ENCODE measurements at places on chromosomes 3 and 15.
A peak's percentile ranks its signal among the peaks of the same experiment; 100 is the strongest.

DNA sequence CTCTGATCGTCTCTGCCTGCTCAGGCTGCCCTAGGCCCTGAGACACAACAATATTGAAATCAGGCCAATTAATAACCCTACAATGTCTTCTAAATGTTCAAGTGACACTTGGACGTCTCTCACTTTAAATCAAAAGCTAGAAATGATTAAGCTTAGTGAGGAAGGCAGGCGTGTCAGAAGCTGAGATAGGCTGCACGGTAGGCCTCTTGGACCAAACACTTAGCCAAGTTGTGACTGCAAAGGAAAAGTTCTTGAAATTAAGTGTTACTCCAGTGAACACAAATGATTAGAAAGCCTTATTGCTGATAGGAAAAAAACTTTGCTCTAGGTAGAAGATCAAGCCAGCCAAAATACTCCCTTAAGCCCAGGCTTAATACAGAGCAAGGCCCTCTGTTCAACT lies 2.2 kb downstream of the HPS3 start:
- H3K36me3 ChIP-seq: peaks cover 9% of the 10 kb centered on the region
- no peak overlapping the region for H3K4me3 ChIP-seq
- DNase-seq: no peak
- no peaks in the 10 kb centered on the region for H3K4me1 ChIP-seq

GRCh38 chr3:103976931-103977339 lies 1389.8 kb upstream of the ALCAM start:
- H3K27ac ChIP-seq: no peak overlapping the region
- no peaks in the 10 kb centered on the region for H3K27me3 ChIP-seq
- DNase-seq: no peak

DNA sequence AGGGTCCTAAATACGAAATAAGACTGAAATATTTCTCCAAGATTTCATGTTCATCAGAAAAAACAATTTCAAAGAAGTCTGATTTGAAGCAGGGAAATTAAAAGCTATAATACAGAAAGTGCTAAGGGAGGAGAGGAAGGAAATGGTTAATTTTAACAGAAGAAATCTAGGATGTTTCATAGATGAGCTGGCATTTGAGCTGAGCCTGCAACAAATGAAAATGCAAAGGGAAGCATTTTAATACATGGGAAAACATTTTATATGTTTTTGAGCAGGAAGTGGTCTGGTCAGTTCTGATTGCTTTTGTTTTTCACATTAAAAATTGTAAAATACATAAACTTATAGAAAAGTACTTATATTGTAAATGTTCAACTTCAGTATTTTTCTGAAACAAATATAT lies 17.2 kb upstream of the RAP2B start:
- H3K4me1 ChIP-seq: no peaks in the 10 kb centered on the region
- no peak overlapping the region for H3K4me3 ChIP-seq
- H3K27me3 ChIP-seq: no peaks in the 10 kb centered on the region

DNA sequence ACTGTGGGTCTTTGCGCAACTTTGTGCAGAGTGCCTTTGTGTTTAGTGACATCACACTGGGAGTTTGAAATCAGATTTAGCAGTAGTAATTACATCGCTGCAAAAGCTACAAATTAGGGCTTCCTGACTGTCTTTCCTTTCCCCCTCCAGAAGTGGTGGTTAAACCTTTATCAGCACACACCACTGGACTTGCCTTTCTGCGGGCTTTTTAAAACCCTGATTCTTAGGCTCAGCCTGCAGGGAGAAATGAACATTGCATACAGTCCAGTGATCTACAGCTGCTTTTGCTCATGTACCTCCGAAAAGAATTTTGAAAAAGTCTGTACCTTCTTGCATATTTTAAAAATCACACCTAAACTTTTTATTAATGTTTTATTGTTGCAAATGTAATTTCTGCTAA lies 219.7 kb upstream of the NAALADL2 start:
- DNase-seq: no peak
- peaks cover 4% of the 10 kb centered on the region for H3K4me1 ChIP-seq
- no peaks in the 10 kb centered on the region for H3K36me3 ChIP-seq
- H3K4me3 ChIP-seq: no peak overlapping the region

- H3K27ac ChIP-seq: no peak overlapping the region
- no peak for DNase-seq
- no peaks in the 10 kb centered on the region for H3K27me3 ChIP-seq
Measured at GRCh38 chr3:133999891-134000685, 29.6 kb downstream of the SLCO2A1 start.

- H3K36me3 ChIP-seq: no peaks in the 10 kb centered on the region
- DNase-seq: no peak
- no peaks in the 10 kb centered on the region for H3K27me3 ChIP-seq
- no peak overlapping the region for H3K27ac ChIP-seq
- no peak overlapping the region for H3K4me3 ChIP-seq
Measured at GRCh38 chr3:168081856-168082255, 13.9 kb downstream of the GOLIM4 start.

- H3K27ac ChIP-seq: no peak overlapping the region
- H3K36me3 ChIP-seq: peaks cover 25% of the 10 kb centered on the region
- no peak overlapping the region for H3K4me3 ChIP-seq
- H3K27me3 ChIP-seq: no peaks in the 10 kb centered on the region
Measured at GRCh38 chr3:41216993-41217392, 17.7 kb downstream of the CTNNB1 start.

DNA sequence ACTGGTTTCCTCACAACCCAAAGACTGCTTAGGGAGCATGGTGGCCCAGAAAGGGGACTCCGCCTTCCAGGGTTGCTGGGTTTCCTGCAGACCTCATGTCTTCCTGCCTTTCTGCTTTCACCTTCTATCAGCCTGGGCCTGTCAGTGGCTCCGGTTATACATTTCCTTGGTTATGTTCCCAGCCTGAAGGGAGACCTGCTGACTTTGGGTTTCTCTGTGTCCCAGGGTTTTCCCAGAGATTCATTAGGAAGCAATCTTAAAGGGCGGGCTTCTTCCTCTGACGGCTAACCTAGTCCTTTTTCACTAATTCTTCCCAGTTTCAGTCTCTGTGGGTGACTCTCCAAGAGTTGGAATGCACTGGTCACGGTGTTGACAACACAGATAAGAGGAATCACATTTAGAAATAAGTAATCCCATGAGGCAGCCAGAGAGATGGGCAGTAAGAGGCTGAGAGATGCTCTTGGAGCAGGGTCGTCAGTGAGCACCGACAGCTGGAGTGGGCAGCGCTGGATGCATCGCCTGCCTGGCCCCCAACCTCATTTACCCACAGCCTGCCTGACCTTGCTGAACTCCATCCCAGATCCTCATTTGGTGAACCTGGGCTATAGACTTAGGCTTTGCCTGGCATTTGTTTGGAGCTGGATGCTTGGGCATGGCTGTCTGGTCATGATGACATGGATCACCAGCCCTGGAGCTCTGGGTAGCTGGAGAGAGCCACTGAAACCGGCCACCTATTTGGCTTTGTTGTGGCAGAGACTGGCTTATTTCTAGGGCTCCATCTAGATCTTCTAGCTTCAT lies 10.0 kb upstream of the EHD4 start:
- H3K27me3 ChIP-seq: no peaks in the 10 kb centered on the region
- no peaks in the 10 kb centered on the region for H3K4me1 ChIP-seq
- no peaks in the 10 kb centered on the region for H3K36me3 ChIP-seq
- H3K4me3 ChIP-seq: no peak overlapping the region
- no peak overlapping the region for H3K27ac ChIP-seq
- no peak for DNase-seq

DNA sequence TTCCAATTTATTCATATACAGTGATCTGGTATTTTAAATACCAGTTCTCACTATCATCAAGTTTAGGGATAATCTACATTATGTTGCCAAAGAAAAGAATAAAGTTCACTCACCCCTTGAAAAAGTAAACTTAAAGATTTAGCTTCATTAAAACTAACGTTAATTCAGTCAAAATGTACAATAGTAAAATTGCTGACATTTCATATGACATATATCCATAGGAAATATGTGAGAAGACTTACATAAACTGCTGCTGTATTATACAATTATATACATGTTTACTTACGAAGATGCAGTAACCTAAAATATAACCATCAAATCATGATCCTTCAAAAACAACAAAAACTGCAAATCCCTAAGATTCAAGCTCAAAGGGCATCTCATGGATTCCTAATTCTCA lies 44.0 kb downstream of the ATR start:
- no peaks in the 10 kb centered on the region for H3K4me1 ChIP-seq
- no peak for DNase-seq
- no peaks in the 10 kb centered on the region for H3K27me3 ChIP-seq
- H3K36me3 ChIP-seq: peaks cover 66% of the 10 kb centered on the region

DNA sequence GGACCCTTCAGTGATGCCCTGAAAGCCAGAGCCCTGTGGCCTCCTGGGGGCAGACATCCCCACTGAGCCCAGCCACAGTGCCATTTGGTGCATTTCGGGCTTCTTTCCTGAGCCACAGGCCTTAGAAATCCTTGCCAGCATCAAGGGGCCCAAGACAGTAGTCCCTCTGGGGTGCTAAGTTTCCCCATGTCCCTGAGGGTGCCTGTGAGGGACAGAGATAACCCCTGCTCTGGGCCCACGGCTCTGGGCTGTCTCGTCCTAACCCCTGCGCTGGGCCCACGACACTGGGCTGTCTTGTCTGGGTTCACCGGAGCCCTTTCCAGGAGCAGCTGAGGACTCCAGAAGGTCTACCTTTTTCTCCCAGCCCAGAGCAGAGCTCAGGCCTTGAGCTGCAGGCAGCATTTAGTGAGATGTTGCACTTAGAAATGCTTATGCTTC lies 45.1 kb upstream of the FGD5 start:
- no peak overlapping the region for H3K4me3 ChIP-seq
- peaks cover 2% of the 10 kb centered on the region for H3K4me1 ChIP-seq
- DNase-seq: no peak
- no peaks in the 10 kb centered on the region for H3K27me3 ChIP-seq

GRCh38 chr15:100718075-100718980 lies 115.9 kb downstream of the ASB7 start:
- H3K27me3 ChIP-seq: no peaks in the 10 kb centered on the region
- no peak overlapping the region for H3K27ac ChIP-seq
- H3K4me1 ChIP-seq: no peaks in the 10 kb centered on the region
- no peak overlapping the region for H3K4me3 ChIP-seq

DNA sequence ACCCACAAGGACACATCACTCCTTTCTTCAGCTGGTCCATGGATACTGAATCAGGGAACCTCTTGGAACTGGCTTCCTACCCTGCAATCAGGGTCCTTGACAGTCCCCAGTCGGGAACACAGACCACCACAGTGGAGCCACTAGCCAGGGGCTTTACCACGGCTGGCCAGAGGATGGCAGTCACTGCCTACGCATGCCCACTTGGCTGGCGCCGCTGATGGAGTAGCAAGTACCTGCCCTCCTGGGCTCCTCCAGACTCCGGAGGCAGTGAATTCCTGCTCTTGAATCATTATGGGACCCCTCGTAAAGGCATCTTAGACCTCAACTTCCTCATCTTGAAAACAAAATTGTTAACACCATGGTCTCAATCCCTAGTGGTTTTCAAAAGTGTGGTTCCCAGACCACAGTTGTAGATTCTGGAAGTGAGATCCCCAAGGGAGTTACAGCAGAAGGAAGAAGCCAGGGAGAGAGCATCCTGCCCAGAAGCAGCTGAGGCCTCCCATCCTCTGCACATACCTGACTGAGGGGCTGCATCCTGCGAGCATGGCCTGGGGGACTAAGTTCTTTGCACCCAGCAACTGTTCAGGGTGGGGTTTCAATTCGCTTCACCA lies 9.1 kb upstream of the SKIC8 start:
- H3K4me1 ChIP-seq: peaks cover 14% of the 10 kb centered on the region
- H3K36me3 ChIP-seq: no peaks in the 10 kb centered on the region
- H3K4me3 ChIP-seq: no peak overlapping the region
- H3K27me3 ChIP-seq: no peaks in the 10 kb centered on the region
- no peak overlapping the region for H3K27ac ChIP-seq

- H3K27me3 ChIP-seq: no peaks in the 10 kb centered on the region
- H3K4me1 ChIP-seq: peaks cover 6% of the 10 kb centered on the region
- no peak overlapping the region for H3K27ac ChIP-seq
Measured at GRCh38 chr3:129421988-129422745, 6.3 kb downstream of the EFCAB12 start.

DNA sequence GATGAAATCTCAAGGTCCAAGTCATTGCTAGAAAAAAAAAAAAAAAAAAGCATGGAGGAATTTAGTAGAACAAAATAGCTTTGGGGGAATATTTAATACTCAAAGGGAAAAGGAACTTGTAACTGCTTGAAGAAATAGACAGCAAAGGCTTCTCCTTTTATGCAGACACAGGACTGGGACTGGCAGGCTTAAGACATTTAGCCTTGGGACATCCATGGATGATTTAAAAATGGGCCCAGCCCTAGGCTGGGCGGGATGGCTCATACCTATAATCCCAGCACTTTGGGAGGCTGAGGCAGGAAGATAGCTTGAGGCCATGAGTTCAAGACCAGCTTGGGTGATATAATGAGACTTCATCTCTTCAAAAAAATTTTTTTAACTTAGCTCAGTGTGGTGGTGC lies 19.8 kb downstream of the RPSA start:
- no peak overlapping the region for H3K27ac ChIP-seq
- no peak overlapping the region for H3K4me3 ChIP-seq
- no peaks in the 10 kb centered on the region for H3K36me3 ChIP-seq
- no peak for DNase-seq
- peaks cover 3% of the 10 kb centered on the region for H3K27me3 ChIP-seq

DNA sequence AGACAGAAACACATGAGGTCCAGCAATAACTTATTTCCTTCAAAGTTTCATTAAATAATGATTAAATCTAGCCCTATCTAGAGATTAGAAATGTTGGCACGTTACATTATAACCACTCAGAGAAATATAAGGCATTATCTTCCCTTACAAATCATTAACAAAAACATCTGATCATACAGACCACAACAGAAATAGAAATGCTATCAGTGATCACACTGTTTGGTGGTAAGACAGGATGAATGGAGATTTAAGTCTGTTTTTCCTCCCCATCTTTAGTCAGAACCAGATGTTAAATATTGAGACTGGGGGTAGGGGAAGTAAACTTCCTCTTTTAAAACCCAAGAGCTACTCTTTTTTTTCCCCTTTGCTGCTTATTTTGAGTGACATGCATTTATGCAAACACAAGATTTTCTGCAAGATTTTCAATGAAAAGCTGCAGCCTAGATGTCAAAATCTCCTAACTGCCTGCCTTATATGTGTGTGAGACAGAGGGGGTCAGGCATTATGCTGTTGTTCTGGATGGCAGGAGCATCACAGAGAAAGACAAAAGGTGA lies 70.4 kb downstream of the CBLB start:
- no peaks in the 10 kb centered on the region for H3K36me3 ChIP-seq
- H3K27ac ChIP-seq: no peak overlapping the region
- H3K4me1 ChIP-seq: no peaks in the 10 kb centered on the region
- peak; percentile 23 for DNase-seq

GRCh38 chr15:66619152-66619903 lies 53.5 kb upstream of the LCTL start:
- H3K27me3 ChIP-seq: no peaks in the 10 kb centered on the region
- H3K4me3 ChIP-seq: no peak overlapping the region
- DNase-seq: peak; percentile 62
- no peaks in the 10 kb centered on the region for H3K36me3 ChIP-seq
- H3K4me1 ChIP-seq: peaks cover 18% of the 10 kb centered on the region

DNA sequence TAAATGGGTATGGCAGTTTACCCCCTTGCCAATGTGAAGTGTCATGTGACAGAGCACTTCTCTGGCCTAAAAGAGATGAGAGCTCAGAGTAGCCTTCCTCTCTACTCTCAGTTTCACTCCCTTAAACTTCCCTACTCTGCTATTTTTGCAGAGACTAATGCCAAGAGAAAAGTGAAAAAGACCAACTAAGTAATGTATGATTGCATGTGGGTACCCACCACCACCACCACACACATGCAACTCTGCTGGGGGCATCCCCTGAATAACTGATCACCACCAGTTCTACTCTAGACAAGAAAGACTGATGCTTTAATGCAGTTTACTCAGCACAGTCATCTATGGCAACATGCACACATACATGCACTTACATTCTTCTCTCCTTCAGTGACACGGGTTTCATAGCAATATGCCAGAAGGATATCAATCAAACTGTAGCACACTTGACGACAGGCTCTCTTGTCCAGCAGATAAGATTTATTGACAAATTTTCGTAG lies 31.3 kb downstream of the SHQ1 start:
- no peak for DNase-seq
- H3K36me3 ChIP-seq: no peaks in the 10 kb centered on the region
- H3K27me3 ChIP-seq: no peaks in the 10 kb centered on the region
- no peak overlapping the region for H3K4me3 ChIP-seq
- no peaks in the 10 kb centered on the region for H3K4me1 ChIP-seq

Measured in neuronal stem cell (in vitro differentiated cells).